ENCODE measurements at places on chromosomes 7 and 10.

DNA sequence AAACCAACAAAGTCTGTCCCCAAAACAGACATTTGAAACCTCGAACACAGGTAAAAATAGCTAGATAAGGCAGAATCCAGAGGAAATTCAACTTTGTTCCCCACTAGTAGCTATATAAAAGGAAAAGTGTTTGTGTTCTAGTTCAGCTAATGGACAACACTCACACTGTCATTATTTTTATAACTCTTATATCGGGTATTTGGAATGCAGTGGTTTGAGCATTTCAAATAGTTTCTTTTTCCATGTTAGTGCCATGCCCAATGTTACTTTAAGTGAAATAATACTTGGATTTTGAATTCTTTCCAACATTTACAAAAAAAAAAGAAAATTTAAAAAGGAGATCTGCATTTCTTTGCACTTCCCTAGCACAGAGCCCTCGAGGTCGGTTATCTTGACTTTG, 213.6 kb downstream of the DOCK4 start:
- no peak for DNase-seq

- DNase-seq: no peak
These were observed 57.5 kb upstream of the PPP1R3C start for GRCh38 chr10:91690412-91690811.

- peak; percentile 38 for DNase-seq
These were observed 84.0 kb downstream of the GSAP start for GRCh38 chr7:77331938-77332695.

GRCh38 chr10:19570120-19570519, 246.1 kb upstream of the PLXDC2 start:
- DNase-seq: no peak

- DNase-seq: no peak
These were observed 80.4 kb upstream of the CDK6 start for GRCh38 chr7:92916770-92917224.

DNA sequence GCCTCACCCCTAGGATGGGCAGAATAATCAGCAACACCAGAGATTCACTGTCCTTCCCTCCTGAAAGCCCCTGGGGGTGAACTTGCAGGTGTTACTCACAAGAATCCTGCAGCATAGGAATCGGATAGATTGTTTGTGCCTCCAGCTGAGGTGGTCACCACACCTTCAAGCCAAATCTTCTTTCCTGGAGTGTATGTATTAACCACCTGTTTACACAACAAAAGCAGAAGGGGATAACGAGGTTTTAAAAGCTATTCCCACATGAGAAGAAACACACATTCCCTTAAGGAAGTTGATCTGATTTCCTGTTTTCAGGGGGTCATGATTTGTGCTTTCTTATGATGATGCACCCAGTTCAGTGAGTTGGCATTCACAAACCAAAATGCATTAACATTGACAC, 173.8 kb upstream of the HPS1 start:
- DNase-seq: no peak

DNA sequence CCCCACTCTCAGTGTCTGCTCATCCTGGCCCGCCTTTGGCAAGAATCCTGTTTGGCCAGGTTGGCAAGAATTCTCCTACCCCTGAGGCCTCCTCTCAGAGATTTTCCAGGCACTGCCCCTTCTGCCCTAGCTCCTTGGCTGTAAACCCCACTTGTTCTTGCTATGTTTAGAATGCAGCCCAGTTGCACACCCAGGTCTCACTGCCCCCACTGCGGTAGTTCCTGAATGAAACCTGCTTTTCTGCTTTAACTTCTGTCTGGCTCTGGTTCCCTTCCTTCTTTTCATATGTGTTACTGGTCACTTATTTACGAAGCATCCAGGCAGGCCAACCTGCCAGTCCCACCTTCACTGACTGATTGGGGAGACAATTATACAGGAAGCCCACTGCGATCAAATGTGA, 576.9 kb downstream of the GLRX3 start:
- no peak for DNase-seq

GRCh38 chr10:80537086-80537735, 491 bp upstream of the SH2D4B start:
- DNase-seq: no peak

DNA sequence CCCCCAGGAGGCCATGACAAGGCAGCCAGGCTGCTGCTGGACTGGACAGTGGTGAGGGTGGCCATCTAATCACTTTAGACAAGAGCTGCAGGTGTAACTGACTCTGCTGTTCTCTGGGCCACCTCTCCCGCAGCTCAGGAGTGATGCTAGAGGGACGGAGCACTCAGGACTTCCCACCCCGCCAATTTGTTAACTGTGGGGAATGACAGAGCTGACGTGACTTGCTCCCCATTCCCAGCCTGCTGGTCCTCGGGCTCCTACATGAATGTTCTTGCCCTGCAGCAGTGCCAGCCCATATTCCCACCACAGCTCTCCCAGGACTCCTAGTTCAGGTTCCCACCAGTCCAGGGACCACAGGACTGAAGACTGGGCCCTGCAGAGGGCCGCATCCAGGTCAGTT, 16.7 kb upstream of the NPFFR1 start:
- DNase-seq: no peak

DNA sequence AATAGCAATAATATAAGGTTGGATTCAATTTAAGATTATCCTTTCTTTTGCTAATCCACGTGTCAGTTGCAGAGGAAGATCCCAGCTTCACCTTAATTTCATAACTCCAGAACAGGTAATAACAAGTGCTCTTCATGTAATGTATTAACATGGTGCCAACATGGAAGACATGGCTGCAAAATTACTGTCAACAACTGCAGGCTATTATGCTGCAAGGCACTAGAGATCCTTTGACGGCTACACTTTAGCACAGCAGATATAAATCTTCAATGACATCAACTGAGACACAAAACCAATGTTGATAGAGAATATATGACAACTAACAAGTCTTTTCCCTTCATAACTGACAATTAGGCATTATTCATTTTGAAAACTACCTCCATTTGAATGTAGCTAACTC, 96.1 kb downstream of the RNF133 start:
- no peak for DNase-seq

- no peak for DNase-seq
These were observed 85.5 kb downstream of the TBXAS1 start for GRCh38 chr7:139914306-139915267.

DNA sequence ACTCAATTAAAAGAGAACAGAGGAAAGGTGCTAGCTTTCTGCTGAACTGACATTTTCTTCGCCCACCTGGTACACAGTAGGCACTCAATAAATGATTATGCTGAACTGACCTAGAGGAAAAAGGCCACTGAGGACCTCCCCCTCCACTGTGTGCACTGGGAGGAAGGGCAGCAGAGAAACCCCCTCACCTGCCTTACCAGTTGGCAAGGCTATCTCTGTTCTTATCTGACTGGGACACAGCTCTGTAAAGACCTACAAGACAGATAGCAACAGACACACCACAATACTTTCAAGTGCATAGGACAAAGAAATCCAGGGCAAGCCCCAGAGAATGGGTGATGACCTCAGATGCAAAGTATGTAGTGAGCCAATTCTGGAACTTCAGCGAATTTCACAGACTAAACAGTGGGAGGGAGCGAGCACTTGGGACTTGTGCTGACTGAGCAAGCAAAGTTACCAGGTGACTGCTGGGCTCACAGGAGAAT, 30.4 kb downstream of the PDLIM1 start:
- DNase-seq: no peak

DNA sequence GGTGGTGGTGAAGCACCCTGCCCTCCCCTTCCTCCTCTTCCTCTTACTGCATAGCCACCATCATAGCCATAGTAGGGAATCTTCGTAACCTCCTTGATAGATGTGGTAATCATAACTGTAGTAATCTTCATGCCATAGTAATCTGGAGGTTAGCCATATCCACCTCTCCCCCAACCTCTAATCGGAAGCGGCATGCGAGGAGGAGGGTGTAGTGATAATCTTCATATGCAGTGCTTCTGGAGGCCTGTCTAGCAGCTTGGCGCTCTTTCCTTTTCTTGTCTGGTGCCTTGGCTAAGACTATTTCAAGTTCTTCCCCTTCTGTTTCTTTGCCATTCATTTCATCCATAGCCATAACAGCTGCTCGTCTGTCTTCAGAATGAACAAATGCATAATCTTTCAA, 90.9 kb downstream of the MLLT10 start:
- no peak for DNase-seq

DNA sequence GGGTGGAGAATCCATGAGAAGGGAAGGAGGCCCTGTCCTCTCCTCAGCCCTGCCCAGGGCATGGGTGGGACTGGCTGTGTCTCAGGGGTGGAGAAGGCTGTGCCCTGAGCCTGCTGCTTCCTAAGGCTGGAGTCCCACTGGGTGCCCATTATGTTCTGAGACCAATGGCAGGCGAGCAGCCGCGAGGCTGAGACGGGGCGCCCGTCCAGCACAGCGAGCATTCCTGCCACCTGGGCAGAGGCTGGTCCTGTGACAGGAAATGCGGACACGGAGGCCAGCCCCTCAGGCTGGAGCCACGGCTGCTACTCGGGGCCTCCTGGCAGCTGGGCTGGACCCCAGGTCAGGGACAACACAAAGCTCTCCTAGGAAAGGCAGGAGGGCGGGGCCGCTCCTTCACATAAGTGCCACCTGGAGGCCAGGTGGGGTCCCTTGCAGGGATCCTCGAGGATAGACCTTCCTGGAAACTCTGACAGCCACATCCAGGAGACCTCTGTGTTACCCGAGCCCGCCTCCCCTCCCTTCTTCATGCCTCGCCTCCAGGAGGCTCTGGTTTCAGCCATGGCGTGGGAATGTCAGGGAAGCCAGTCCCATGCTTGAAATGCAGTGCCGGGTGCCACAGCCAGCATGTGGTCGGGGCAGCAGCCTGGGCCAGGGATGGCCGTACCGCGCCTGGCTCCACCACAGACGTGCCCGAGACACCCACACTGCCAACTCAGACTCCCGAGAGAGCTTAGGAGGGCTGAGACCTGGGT, 173.9 kb downstream of the USP6NL start:
- peak; percentile 35 for DNase-seq

DNA sequence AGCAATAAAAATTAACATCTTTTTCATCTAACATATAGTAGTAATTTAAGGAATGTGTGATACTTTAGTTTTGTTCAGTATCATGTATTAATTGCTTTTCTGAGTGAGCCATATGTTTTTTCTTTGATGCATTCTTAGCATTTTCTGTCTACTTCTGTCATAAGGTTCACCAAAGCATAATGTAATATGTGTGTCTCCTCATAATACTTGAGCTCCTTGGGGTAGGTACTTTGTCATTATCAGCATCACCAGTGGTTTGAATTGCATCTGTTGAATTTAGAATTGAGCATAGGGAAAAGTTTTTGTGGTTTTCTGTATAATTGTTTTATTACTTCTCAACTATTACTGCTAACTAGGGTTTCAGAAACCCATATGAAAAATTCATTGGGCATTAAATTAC, 26.5 kb downstream of the VPS50 start:
- DNase-seq: no peak

- DNase-seq: no peak
These were observed 22.8 kb downstream of the VOPP1 start for GRCh38 chr7:55549457-55549856.

- DNase-seq: peak; percentile 75
These were observed 751 bp upstream of the GTPBP10 start for GRCh38 chr7:90345595-90346335.

- peak; percentile 31 for DNase-seq
These were observed 116.8 kb downstream of the OR13A1 start for GRCh38 chr10:45198486-45199204.

DNA sequence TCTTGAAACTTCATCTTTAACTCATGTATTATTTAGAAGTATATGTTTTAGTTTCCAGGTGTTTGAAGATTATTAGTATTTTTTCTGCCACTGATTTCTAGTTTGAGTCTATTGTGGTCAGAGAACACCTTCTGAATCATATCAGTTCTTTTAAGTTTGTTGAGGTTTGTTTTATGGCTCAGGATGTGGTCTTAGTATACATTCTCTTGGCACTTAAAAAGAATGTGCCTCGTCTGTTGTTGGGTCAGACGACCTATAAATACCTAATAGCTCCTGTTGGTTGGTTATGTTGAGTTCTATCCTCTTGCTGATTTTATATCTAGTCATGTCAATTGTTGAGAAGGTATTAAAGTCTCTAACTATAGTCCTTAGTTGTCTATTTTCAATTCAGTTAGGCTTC, 15.9 kb downstream of the TDRD1 start:
- no peak for DNase-seq

DNA sequence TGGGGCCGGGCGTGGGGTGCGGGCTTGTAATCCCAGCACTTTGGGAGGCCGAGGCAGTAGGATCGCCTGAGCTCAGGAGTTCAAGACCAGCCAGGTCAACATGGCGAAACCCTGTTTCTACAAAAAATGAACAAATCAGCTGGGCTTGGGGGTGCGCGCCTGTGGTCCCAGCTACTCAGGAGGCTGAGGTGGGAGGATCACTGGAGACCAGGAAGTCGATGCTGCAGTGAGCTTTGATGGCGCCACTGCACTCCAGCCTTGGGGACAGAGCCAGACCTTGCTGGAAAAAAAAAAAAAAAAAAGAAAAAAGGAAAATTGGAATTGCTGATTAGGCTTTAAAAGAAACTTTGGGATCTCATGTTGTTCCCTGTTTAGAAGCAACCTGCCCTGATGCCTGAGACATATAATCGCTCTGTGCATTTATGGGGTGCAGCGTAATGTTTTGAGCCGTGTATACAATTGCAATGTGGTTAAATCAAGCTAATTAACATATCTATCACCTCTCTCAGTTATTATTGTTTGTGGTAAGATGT, 851 bp downstream of the AKR1E2 start:
- DNase-seq: no peak

GRCh38 chr7:31899356-31899927, 170.8 kb downstream of the PDE1C start:
- peak; percentile 15 for DNase-seq

DNA sequence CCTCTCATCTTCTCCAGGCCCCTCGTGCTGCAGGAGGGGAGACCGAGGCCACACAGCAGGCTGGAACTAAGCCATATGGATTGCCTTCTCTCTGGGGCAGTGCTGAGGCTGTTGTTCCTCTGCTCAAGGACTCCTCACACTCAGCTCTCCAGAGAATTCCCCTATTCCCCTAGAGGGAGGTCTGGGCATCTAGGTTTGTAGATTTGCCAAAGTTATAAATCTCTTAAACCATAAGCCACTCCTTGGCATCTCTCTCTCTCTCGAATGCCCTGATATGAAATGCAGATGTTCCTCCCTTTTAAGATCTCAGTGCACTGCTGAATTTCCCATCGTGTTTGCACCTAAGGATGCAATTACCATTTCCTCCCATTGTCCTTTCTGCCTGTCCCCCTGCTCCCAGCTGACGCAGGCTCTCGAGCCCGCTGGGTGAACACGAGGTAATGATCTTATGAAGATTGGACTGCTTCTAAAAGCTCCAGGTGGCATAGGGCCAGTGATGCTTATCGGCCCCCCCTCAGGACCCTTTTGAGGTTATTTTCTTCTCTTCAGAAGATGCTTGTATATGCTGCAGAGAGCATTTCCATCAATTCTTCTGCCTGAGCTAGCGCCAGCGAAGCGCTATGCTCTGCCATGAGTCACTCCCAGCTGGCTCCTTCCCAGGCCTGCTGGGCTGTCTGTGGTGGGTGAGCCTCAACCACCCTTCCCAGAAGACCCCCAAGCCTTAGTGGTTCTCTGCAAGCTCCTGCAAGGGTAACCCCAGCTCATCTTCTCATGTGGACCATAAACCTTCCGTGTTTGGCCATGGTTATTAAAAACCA, 41.6 kb upstream of the AQP1 start:
- no peak for DNase-seq

- no peak for DNase-seq
These were observed 28.7 kb downstream of the LSM5 start for GRCh38 chr7:32461484-32461883.
